Bronchial epithelial cell (primary cell): ENCODE measurements at places on chromosomes 16 and 17. TPM values are rescaled to one million over a fixed set of nuclear protein-coding genes. Genes with fewer than 3 reads are reported as not detected.

Gene CRYBA1
- not detected in 2 replicates for total RNA-seq

Gene ZDHHC1
- total RNA-seq, result 1.8 and 4.1 TPM in 2 replicates

Gene MT4
- total RNA-seq, result not detected in 2 replicates

DNA sequence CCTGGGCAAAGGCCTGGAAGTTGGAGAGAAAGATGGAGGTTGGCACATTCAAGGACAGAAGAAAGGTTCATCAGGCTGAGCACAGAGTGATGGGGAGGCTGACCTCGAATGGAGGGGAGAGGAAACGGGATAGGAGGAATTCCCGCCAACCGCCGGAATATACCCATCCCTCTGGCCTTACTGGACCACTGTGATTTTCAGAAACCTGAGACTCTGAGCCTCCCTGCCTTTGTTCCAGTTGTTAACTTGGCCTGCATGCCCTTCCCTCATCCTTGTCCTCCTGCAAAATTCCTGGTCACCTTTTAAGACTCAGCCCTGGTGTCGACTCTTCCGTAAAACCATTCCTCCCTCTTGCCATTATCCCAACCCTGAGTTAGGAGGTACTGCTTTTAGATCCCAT lies 107.6 kb downstream of the VAT1L start:
- DNase-seq, result no peak

DNA sequence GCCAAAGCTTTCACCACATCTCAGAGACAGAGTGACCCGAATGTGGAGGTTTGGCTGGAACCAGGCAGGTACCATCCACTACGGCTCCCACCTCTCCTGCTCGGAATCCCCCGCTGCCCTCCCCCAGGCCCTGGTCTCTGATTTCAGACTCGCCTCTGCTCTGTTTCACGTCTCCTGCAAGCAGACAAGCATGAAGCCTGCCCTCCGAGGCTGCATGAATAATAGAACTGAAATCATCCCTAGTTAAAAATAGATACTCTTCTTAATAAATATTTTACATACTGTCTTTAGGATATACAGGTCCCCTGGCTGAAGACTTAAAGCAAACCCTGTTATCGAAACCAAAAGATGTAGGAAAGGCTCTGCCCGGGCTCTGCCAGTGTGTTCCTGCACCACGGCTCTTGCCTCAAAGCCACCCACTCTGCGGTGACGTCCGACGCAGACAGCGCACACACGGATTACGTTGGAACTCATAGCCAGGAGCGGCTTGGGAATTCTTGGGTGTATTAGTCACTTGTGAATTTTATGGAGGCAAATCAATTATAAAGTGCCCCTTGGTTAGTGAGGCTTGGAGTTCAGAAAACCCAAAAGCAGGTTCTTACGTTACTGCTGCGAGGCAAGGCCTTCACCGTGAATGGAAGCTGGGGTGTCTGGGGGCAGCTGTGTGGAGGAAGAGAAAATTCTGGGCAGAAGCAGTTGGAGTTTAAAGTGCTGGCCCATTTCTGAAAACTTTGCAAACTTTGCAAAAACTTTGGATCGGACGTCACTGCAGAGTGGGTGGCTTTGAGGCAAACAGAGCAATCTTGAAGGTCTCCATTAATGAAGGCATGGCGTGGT lies 25.6 kb upstream of the NPTX1 start:
- DNase-seq, result no peak

Gene GRAP
- total RNA-seq, result not detected in 2 replicates

Gene DCTN5
- 47.0 and 51.6 TPM in 2 replicates for total RNA-seq

Gene SAMD14
- total RNA-seq, result under 0.01 and 0.26 TPM in 2 replicates

Gene TEKT1
- total RNA-seq, result not detected in 2 replicates
